Vagina (tissue), 2 donors: ENCODE measurements at places on chromosomes 6 and 20. TPM values are rescaled to one million over a fixed set of nuclear protein-coding genes. Genes with fewer than 3 reads are reported as not detected.

AGER gene
- total RNA-seq = 8.1 TPM

C20orf202 gene
- not detected for total RNA-seq

LCA5 gene
- 6.4 TPM for total RNA-seq

CST8 gene
- not detected for total RNA-seq

MOG gene
- total RNA-seq = not detected

FOXS1 gene
- not detected for total RNA-seq

KIF25 gene
- not detected for total RNA-seq

TGM3 gene
- 27.7 TPM for total RNA-seq

EMILIN3 gene
- 5.6 TPM for total RNA-seq

B3GAT2 gene
- total RNA-seq = not detected

TRERF1 gene
- 20.6 TPM for total RNA-seq

FBXO30 gene
- total RNA-seq = 9.1 TPM

GRCh38 chr6:87196275-87196842, 41.0 kb downstream of the ZNF292 start:
- DNase-seq = no peak

DNA sequence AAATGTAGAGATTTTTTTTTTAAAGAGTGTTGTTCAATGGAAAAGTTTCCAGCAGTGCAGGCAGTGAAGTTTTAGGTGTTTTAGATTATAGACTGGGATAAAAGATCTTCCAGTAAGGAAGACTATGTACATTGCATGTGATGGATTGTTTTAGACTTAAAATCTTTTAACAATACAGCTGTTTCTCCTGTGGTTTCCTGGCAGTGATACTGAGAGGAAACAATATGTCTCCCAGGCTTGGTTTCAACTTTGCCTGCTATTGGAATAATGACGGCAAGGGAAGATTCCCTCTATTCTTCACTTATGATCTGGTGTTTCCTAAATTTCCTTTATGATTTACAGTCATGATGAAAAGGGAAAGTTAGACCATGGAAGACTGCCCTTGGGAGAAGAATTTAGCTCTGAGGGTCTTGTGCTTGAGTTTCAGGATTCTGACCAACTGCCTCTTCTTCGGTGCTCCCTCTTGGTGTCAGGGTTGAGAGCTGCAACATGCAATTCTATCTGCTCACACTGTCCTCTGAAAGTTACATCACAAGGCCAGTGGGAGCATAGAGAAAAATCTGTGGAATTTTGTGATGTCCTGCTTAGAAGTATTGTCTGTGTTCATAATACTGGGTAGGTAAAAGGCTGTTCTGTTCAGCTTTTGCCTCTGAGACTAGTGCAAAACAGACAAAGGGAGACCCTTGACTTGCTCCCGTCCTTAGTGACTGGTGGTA, 262.8 kb upstream of the MAN1A1 start:
- no peak for DNase-seq

GRCh38 chr6:150691463-150691862, 91.8 kb downstream of the PLEKHG1 start:
- DNase-seq = no peak

GRCh38 chr6:61886608-61887259, 399.3 kb downstream of the KHDRBS2 start:
- no peak for DNase-seq

GRCh38 chr20:62369815-62370114, 2.7 kb upstream of the LAMA5 start:
- no peak for DNase-seq

GRCh38 chr6:133548423-133549159, 307.4 kb downstream of the EYA4 start:
- no peak for DNase-seq

DNA sequence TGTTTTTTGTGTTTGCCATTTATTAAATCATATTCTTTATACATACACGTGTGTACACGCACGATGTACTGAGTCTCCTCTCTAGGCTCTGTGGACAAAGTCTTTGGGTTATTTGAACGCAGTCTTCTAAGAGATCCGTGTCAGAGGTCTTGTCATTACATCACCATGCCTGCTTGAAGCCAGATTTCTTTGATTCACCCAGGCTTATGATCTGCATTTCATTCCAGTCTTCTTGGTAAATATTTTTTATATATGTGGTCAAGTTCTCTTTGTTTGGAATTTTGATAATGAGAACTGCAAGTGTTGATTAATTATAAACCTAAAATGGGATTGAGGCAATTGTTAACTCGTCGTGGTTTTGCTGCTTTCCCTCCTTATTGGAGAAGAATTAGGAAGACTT, 34.6 kb downstream of the KCNS1 start:
- DNase-seq = no peak

- DNase-seq = no peak
Observed at GRCh38 chr20:14866841-14867514, 529.6 kb upstream of the FLRT3 start.

DNA sequence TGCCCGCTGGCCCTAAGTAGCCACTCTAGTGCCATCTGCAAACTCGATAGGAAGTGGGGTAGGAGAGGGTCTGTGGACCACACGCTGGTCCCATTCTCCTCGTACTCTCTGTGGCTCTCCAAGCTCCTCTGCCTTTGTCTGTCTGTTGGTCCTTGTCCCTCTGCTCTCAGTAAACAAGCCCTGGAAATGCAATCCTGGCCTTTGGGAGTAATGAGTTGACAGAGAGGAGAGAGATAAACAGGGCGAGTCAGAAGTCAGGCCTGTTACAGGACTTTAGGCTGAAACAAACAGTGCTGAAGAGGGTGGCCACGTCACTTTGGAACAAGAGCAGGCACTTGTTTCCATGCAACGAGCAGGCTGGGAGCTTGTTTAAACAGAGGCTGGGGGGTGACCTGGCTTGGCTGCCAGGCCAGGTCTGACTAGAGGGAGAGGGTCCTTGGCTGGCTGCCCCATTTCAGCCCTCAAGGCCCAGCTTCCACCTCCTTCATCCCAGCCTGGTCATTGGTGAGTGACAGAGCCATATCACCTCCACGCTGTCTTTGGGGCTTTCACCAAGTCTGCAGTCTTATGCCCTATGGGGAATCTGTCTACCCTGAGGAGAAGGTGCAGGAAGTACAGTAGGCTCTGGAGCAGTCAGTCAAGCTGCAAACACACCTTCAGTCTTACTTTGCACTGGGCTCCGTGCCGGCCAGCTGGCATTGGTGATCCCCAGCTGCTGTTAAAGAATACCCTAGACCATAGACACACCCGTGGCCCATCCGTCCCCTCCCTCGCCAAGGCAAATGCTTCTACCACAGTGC, 22.6 kb downstream of the FOXP4 start:
- no peak for DNase-seq

DNA sequence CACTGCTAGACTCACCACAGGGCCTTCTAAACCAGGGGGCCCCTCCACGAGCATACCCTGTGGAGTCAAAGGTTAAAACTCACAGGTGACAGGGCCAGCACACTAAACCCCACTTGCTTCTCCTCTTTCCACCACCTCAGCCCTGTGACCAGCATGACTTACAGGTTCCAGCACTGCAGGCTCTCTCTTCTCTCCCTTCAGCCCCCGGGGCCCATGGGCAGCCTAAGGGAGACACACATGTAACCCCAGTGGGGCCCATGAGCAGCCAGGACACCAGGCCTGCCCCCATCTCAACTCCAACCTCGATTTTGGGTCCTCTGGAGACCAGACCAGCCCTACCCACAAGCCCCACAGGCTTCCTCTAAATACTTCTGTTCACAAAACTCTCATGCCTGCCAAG, 28.0 kb downstream of the HLA-DPB1 start:
- no peak for DNase-seq

- DNase-seq = no peak
Observed at GRCh38 chr6:102126488-102126887, 733.0 kb downstream of the GRIK2 start.

DNA sequence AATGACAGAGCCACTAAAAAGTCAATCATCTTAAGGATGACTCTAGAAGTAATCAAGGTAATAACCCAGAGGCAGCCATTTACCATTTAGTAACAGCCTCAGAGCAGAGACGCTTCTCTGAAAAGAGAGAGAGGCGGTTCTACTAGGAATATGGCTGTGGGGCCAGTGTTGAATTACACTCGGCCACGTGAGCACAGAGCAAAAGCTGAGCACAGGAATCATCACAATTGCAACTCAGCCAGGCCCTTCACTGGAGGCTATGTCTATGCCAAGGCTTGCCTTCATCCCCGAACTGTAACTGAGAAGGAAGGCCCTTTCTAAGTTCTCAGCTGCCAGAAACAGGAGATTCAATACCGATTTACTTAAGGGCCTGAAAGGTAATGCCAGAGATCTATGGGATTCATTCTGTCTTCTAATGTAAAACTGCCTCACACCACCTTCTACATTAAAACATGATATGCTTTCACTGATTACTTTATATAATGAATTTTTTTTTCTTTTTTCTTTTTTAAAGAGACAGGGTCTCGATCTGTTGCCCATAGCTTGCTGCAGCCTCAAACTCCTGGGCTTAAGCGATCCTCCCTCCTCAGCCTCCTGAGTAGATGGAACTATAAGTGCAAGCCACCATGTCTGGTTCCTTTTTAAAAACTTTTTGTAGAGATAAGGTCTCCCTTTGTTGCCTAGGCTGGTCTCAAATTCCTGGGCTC, 67.6 kb downstream of the NUDT3 start:
- no peak for DNase-seq

DNA sequence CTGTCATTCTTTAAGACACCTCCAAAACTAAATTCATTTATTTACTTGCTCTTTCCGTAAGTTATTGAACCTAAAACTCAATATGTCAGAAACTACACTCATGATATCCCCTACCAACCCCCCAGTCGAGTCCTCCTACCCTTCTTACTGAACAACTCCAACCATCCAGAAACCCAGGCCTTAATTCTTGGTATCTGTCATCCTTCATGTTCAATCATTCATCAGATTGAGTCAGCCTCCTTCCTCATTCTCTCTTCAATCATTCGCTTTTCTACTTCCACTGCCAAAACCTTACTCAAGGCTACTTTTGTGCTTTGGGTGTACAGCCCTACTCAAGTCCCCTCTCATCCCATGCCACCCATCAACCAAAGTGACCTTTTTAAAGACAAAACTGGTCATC, 95.7 kb downstream of the SMLR1 start:
- no peak for DNase-seq

DNA sequence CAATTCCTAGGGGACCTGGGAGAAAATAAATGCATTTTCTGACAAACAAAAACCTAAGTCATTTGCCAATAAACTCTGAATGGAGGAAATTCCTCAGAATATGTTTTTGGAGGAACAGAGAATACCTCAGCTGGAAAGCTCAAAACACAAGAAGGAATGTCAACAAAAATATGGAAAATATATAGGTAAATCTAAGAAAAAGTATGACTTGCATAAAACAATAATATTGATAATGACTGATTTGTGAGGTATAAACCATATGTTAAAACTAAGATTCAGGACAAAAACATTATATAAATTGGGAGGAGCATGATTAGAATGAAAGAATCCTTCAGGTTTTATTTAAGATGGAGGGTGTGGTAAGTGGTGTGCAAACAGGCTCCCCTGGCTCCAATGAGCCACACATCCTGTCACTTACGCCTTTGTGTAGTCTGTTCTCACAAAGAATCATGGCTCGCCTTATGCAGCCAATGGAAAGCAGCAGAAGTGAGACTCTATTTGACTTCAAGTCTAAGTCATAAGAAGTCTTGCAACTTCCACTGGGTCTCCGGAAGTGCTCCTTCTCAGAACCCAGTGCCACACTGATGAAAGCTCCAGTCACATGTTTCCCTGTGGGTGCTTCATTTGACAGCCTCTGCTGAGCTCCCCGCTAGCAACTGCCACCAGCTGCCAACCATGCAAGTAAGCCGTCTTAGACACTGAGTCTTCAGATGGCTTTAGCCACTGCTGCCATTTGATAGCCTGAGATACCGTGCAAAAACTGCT, 8.1 kb downstream of the CFAP61 start:
- DNase-seq = no peak

- DNase-seq = no peak
Observed at GRCh38 chr6:161257793-161258457, 15.9 kb downstream of the AGPAT4 start.

DNA sequence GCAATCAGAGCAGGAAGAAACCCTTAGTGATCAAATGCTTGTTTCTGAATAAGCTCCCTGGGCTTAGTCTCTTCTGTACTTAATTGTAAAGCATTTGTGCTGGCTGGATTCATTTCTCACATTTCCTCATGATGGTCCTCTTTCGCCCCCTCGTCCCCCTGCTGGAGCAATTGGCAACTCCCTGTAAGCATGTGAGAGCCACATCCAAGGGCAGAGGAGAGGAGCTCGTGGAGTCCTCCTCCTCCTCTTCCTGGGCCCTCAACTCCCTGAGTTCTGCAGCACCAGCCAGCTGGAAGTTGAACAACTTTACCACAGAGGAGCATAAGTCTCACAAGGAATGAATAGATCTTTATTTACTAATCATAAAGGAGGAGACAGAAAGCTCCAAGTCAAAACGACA, 12.6 kb downstream of the ANKEF1 start:
- DNase-seq = no peak

DNA sequence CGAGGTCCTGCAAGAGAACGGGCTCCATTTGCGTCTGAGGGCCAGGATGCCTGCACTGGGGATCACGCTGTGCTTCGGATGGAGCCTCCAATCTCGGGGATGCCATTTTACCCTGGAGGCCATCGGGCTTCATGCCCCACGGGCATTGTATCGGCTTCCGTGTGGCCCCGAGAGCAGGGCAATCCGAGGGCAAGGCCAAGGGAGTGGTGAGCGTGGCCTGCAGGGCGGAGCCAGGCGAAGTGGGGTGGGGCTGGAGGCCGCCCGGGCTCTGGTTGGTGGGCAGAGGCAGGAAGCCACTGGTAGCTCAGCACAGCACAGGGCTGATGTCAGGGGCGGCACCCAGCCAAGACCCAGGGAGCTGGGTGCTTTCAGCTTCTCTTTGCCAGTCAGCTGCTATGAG, 57.5 kb upstream of the BHLHE23 start:
- DNase-seq = no peak
